ENCODE measurements at places on chromosomes 13 and 19.

GRCh38 chr19:11375143-11375948 lies 880 bp downstream of the SWSAP1 start:
- H3K4me3 ChIP-seq, result peak overlapping the region; percentile 62
- DNase-seq, result peak; percentile 59
- peak overlapping the region; percentile 99 for H3K27ac ChIP-seq
- H3K27me3 ChIP-seq, result no peaks in the 10 kb centered on the region
- H3K4me1 ChIP-seq, result peaks cover 53% of the 10 kb centered on the region

GRCh38 chr19:813219-814151 lies 8.3 kb downstream of the PLPPR3 start:
- H3K4me1 ChIP-seq, result no peaks in the 10 kb centered on the region
- no peak overlapping the region for H3K27ac ChIP-seq
- DNase-seq, result no peak
- no peaks in the 10 kb centered on the region for H3K27me3 ChIP-seq
- H3K36me3 ChIP-seq, result peaks cover 51% of the 10 kb centered on the region

DNA sequence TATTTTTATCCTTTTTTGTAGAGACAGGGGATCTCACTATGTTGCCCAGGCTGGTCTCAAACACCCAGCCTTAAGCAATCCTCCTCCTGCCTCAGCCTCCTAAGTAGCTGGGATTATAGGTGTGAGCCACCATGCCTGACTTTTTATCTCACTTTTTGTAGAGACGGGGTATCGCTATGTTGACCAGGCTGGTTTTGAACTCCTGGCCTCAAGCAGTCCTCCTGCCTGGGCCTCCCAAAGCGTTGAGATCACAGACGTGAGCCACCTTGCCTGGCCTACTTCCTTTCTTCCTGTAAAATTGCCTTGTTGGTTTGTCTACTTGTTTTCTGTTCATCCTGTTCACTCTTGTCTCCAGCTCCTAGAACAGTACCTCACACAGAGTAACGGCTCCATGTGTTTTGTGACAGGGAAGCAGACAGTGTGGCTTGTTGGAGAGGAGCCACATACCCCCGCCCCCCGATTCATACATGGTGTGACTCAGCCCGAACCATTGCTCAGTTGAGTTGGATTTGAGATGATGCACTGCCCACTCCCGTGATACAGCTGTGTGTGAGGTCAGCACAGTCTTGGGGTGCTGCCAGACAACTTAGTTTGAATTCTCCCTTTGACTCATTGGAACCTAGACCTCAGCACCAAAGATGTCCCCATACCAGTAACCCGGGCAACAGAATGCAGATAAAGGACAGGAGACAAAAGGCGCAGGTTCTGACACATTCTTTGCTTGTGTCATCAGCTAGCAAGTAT lies 34.2 kb downstream of the GPR42 start:
- no peaks in the 10 kb centered on the region for H3K27me3 ChIP-seq
- H3K4me3 ChIP-seq, result no peak overlapping the region
- no peaks in the 10 kb centered on the region for H3K4me1 ChIP-seq
- DNase-seq, result peak; percentile 60

GRCh38 chr19:1438933-1439354 lies 748 bp downstream of the RPS15 start:
- no peaks in the 10 kb centered on the region for H3K27me3 ChIP-seq
- peaks cover 59% of the 10 kb centered on the region for H3K36me3 ChIP-seq
- H3K4me1 ChIP-seq, result peaks cover 38% of the 10 kb centered on the region
- H3K4me3 ChIP-seq, result peak overlapping the region; percentile 84

GRCh38 chr13:84413016-84413415 lies 530.7 kb upstream of the SLITRK1 start:
- H3K4me1 ChIP-seq, result no peaks in the 10 kb centered on the region
- H3K27ac ChIP-seq, result no peak overlapping the region
- H3K36me3 ChIP-seq, result no peaks in the 10 kb centered on the region
- H3K4me3 ChIP-seq, result no peak overlapping the region
- no peak for DNase-seq

DNA sequence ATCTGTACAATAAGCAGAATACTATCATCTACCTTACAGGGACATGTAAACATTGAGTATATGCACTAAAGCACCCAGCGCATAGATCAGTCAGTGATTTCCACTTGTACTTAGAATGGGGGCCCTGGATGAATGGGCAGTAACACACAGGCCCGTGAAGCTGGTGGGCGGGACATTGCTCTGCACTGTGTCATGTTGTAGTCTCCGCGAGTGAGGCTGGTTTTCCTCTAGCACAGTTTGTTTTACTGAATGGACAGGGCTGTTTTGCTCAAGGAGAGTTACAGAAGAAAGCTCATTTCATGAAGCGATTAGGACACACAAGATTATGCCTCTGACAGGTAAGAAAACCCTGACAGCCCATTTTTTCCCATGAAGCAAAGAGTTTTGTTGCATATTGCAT lies 86.4 kb upstream of the SOX21 start:
- DNase-seq, result no peak
- no peaks in the 10 kb centered on the region for H3K4me1 ChIP-seq
- no peaks in the 10 kb centered on the region for H3K27me3 ChIP-seq
- no peak overlapping the region for H3K4me3 ChIP-seq

DNA sequence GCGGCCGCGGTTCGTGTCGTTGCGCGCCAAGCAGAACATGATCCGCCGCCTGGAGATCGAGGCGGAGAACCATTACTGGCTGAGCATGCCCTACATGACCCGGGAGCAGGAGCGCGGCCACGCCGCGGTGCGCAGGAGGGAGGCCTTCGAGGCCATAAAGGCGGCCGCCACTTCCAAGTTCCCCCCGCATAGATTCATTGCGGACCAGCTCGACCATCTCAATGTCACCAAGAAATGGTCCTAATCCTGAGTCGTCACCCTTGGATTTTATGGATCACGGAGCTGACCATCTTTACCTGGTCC lies 475 bp downstream of the MRPL57 start:
- peaks cover 18% of the 10 kb centered on the region for H3K4me1 ChIP-seq
- H3K27me3 ChIP-seq, result no peaks in the 10 kb centered on the region
- H3K27ac ChIP-seq, result peak overlapping the region; percentile 98
- DNase-seq, result no peak

- H3K36me3 ChIP-seq, result no peaks in the 10 kb centered on the region
- H3K27ac ChIP-seq, result peak overlapping the region; percentile 94
- DNase-seq, result no peak
- H3K4me1 ChIP-seq, result peaks cover 64% of the 10 kb centered on the region
- H3K4me3 ChIP-seq, result peak overlapping the region; percentile 82
These were observed 2.0 kb upstream of the JUNB start for GRCh38 chr19:12789098-12789903.

GRCh38 chr19:48685583-48685982 lies 10.2 kb upstream of the FUT2 start:
- H3K27me3 ChIP-seq, result no peaks in the 10 kb centered on the region
- DNase-seq, result peak; percentile 58
- H3K4me1 ChIP-seq, result peaks cover 4% of the 10 kb centered on the region
- no peaks in the 10 kb centered on the region for H3K36me3 ChIP-seq
- no peak overlapping the region for H3K4me3 ChIP-seq
- no peak overlapping the region for H3K27ac ChIP-seq

DNA sequence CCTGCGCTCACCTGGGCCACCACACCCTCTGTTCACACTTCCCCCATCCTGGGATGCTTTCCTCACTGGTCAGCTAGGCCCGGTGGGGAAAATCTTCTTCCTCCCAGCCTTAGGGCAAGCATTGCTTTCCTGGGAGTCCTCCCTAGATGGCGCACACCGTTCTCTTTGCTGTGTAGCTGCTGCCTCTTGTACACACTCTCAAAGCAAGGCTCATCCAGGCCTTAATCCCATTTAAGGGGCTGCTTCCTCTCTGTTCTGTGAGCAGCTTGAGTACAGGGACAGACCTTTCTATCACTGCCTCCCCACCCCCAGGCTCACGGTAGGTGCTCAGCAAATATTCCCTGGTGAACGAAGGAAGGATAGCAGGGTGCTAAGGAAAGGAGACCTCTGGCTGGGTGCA lies 11.1 kb downstream of the SLC7A10 start:
- H3K27ac ChIP-seq, result no peak overlapping the region
- no peaks in the 10 kb centered on the region for H3K4me1 ChIP-seq
- DNase-seq, result no peak
- H3K27me3 ChIP-seq, result peaks cover 19% of the 10 kb centered on the region
- no peak overlapping the region for H3K4me3 ChIP-seq

- H3K27ac ChIP-seq, result no peak overlapping the region
- no peaks in the 10 kb centered on the region for H3K27me3 ChIP-seq
- H3K4me3 ChIP-seq, result no peak overlapping the region
- no peaks in the 10 kb centered on the region for H3K4me1 ChIP-seq
- peak; percentile 41 for DNase-seq
These were observed 7.1 kb downstream of the SERTM1 start for GRCh38 chr13:36680913-36681312.

GRCh38 chr13:99733346-99733745 lies 232.1 kb downstream of the TM9SF2 start:
- no peaks in the 10 kb centered on the region for H3K36me3 ChIP-seq
- no peak overlapping the region for H3K4me3 ChIP-seq
- no peaks in the 10 kb centered on the region for H3K27me3 ChIP-seq
- no peak overlapping the region for H3K27ac ChIP-seq
- no peaks in the 10 kb centered on the region for H3K4me1 ChIP-seq
- DNase-seq, result no peak

- peak; percentile 76 for DNase-seq
- peaks cover 36% of the 10 kb centered on the region for H3K27me3 ChIP-seq
- peaks cover 12% of the 10 kb centered on the region for H3K4me1 ChIP-seq
- H3K36me3 ChIP-seq, result no peaks in the 10 kb centered on the region
These were observed 2.7 kb downstream of the DACH1 start for GRCh38 chr13:71864094-71864985.

- H3K27ac ChIP-seq, result no peak overlapping the region
- no peak overlapping the region for H3K4me3 ChIP-seq
- H3K27me3 ChIP-seq, result peaks cover 20% of the 10 kb centered on the region
- H3K4me1 ChIP-seq, result peaks cover 8% of the 10 kb centered on the region
- H3K36me3 ChIP-seq, result no peaks in the 10 kb centered on the region
These were observed 9.3 kb downstream of the PDX1 start for GRCh38 chr13:27928805-27929753.

GRCh38 chr19:51203916-51204315 lies 21.0 kb upstream of the CD33 start:
- no peak overlapping the region for H3K4me3 ChIP-seq
- H3K27ac ChIP-seq, result no peak overlapping the region
- H3K36me3 ChIP-seq, result no peaks in the 10 kb centered on the region

GRCh38 chr13:48892053-48892687 lies 83.5 kb upstream of the FNDC3A start:
- peaks cover 6% of the 10 kb centered on the region for H3K4me1 ChIP-seq
- H3K36me3 ChIP-seq, result no peaks in the 10 kb centered on the region
- H3K27me3 ChIP-seq, result no peaks in the 10 kb centered on the region
- H3K27ac ChIP-seq, result no peak overlapping the region
- H3K4me3 ChIP-seq, result no peak overlapping the region

- H3K4me1 ChIP-seq, result no peaks in the 10 kb centered on the region
- no peak overlapping the region for H3K4me3 ChIP-seq
- DNase-seq, result no peak
- H3K36me3 ChIP-seq, result no peaks in the 10 kb centered on the region
- no peaks in the 10 kb centered on the region for H3K27me3 ChIP-seq
- H3K27ac ChIP-seq, result no peak overlapping the region
These were observed 7.7 kb upstream of the LGALS7 start for GRCh38 chr19:38781058-38781457.
